ENCODE measurements at places on chromosomes 16 and 17.

- DNase-seq = no peak
These were observed 1.8 kb upstream of the ENPP7 start for GRCh38 chr17:79728908-79729471.

DNA sequence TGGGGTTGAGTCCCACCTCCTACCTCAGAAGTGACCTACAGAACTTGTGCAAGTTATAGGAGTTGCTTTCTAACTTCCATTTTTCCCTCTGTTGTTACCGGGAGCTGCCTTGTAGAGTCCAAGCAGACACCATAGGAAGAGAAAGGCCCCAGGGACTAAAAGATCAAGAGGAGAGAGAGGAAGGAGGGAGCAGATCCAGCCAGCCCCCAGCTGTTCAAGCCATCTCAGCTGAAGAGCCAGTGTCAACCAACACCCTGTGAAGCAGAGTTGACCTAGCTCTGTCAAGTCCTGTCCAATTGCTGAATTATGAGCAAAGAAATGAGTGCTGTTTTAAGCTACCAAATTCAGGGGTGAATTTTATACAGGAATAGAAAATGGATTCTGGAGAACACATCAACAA lies 34.9 kb upstream of the CACNG4 start:
- DNase-seq = no peak

- no peak for DNase-seq
These were observed 3.5 kb downstream of the CHMP6 start for GRCh38 chr17:80995131-80995530.

- no peak for DNase-seq
These were observed 51.6 kb downstream of the PLD6 start for GRCh38 chr17:17154556-17154955.

DNA sequence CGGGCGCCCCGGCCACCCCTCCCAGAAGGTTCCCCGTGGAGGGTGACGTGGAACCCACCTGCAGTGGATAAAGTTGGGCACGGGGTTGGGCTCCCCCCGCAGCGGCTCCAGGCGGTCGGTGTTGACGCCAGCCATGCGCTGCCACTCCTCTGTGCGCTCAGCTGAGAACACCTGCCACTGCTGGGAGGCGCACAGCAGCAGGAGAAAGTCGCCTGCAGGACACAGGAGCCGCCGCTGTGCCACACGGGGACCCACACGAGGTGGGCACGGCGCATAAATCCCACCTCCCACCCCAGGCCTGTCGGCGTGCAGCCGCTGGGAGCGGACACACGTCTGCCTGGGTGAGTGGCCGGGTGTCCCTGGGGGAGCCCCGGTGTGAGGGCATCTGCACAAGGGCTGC lies 20.7 kb downstream of the CTU2 start:
- no peak for DNase-seq

All from NCI-H526 (cell line).